HT-29 (cell line): ENCODE measurements at places on chromosomes 13 and 19. TPM values are rescaled to one million over a fixed set of nuclear protein-coding genes. Genes with fewer than 3 reads are reported as not detected.

- peak; percentile 58 for DNase-seq
These were observed at the start of gene CCDC106 for GRCh38 chr19:55647732-55648584. Gene CCDC106, plus strand, starts transcription at chr19:55648212. Its CDS starts 835 bp downstream, at chr19:55649047.

DNA sequence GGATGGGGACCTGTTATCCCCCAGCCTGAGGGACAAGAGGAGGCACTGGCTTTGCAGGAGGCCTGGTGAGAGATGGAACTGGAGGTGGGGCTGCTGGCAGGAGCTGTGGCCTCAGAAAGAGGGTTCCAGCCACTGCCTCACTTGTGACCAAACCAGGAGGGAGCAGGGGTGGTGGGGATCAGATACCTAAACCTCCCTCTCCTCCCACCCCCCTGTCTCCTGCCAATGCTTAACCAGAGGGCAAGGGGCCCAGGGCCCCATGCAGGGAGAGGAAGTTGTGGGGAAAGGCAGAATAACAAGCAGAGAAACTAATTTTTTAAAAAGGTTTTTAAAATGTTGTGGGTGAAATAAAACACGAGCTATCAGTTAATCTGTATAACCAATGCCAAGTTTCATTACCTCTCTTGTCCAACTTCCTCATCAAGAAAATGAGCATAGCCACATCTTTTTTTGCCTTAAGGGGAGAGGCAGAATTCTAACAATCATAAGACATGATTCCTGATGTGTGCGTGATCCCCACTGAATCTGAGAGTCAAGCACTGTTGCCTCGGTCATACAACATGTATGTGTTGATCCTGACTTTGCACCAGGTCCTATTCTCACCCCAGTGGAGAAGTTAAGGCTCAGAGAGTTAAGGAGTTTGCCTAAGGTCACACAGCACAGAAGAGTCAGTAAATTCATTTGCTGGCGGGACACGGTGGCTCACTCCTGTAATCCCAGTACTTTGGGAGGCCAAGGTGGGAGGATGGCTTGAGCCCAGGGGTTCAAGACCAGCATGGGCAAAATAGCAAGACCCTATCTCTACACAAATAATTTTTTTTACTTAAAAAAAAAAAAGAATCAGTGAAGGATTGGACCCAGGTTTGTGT, 12.9 kb downstream of the FXYD5 start:
- no peak for DNase-seq

DNA sequence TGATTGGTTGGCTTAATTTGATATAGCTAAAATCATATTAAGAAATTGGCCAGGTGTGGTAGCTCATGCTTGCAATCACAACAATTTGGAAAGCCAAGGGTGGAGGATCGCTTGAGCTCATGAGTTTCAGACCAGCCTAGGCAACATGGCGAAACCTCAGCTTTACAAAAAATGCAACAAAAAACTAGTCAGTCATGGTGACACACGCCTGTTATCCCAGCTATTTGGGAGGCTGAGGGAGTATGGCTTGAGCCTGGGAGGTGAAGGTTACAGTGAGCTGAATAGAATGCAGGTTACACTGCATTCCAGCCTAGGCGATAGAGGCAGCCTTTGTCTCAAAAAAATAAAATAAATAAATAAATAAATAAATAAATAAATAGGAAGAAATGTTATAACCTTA, 1579.6 kb upstream of the SLC10A2 start:
- no peak for DNase-seq

DNA sequence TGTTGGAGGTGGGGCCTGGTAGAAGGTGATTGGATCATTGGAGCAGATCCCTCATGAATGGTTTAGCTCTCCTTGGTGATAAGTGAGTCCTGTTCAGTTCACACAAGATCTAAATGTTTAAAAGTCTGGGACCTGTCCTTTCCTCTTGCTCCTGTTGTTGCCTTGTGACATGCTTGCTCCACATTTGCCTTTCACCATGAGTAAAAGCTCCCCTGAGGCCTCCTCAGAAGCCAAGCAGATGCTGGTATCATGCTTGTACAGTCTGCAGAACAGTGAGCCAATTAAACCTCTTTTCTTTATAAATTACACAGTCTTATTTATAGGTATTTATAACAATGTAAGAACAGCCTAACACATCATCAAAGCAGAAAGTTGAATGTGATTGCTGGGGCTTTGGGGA, 24.2 kb upstream of the RFC3 start:
- no peak for DNase-seq

DNA sequence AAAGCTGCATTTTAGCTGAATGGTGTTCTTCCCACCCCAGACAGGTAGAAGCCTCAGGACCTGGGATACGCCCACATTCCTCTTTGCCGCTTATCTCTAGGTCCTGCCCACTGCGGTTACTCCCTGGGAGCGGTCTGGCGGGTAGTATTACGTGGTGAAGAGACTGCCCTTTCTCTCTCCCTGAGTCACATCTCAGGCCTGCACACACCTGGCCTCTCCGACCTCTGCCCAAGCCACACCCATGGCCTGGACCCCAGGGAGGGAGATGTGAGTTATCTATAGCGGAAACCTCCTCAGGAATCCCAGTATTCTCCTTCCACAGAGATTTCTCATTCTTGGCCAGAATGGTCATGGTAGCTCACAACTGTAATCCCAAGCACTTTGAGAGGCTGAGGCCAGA, 17.3 kb downstream of the RHPN2 start:
- peak; percentile 99 for DNase-seq

DNA sequence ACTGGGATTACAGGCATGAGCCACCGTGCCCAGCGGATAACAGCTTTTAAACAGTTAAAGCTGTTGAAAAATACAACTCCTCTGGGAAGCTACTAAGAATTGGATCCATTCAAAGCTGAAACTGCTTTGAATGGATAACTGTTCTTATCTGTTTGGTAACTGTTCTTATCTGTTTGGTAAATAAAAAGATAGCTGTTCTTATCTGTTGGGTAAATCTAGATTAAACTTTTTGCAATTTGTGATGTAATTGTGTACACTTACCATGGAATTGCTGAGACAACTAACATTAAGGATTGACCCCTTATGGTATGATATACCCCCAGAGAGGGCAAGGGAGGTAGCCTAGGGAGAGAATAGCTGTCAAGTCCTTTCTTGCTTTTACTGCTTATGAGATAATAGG, 27.9 kb upstream of the SPART start:
- DNase-seq = no peak

- no peak for DNase-seq
These were observed 38.4 kb upstream of the TNFAIP8L1 start for GRCh38 chr19:4600893-4601292.

DNA sequence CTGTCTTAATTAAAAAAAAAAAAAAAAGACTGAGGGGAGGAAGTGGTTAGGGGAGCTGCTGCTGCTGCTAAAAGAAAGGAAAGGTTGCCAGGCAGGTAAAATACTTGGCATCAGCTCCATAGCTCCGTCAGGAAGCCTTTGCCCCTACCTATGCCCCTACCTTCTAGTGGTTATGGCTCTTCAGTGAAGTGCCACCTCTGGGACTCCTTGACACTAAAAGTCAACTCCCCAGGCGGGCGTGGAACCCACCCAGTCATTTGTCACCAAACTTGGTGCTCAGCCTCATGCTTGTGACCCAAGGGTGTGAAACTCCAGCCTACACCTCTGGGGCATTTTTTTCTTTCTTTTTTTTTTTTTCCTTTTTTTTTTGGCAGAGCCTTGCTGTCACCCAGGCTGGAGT, 4.9 kb upstream of the NECTIN2 start:
- DNase-seq = no peak

GRCh38 chr13:66617786-66618185, 612.4 kb downstream of the PCDH9 start:
- DNase-seq = no peak

DNA sequence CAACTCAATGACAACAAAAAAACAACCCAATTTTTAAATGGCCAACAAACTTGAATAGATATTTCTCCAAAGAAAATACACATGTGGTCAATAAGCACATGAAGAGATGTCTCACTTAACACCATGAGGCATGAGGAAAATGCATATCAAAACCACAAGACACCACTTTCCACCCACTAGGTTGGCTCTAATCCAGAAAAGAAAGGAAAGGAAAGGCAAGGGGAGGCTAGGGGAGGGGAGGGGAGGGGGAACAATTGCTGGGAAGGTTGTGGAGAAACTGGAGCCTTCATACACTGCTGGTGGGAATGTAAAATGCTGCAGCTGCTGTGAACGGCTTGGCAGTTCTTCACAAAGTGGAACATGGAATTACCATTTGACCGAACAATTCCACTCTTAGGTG, 854.3 kb downstream of the UQCRFS1 start:
- no peak for DNase-seq

- peak; percentile 38 for DNase-seq
These were observed 22.9 kb downstream of the TLE2 start for GRCh38 chr19:3006075-3006767.

GRCh38 chr19:7961920-7962626, 18.6 kb upstream of the TIMM44 start:
- DNase-seq = no peak

DNA sequence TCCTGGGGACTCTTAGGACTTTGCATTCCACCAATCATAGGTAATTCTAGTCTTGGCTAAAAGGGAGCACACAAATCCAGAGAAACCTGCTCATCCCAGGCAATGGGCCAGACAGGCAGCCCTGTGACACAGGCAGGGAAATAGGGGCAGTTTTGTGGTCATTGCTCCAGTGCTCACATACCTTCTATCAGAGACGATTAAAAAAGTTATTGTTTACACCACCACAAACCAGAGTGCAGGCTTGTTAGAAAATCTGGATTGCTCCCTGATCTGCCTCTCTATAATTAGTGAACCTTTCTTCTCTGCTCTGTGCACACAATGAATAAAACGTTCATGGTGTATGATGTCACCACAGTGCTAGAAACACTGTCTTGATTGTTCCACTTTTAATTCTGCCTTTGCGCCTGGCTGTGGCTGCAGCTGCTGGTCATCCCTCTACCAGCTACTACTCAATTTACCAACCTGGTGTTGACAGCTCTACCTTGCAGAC, 121.6 kb upstream of the SPATA13 start:
- DNase-seq = no peak

- DNase-seq = peak; percentile 93
These were observed 11.8 kb upstream of the CCNA1 start for GRCh38 chr13:36420437-36420891.

DNA sequence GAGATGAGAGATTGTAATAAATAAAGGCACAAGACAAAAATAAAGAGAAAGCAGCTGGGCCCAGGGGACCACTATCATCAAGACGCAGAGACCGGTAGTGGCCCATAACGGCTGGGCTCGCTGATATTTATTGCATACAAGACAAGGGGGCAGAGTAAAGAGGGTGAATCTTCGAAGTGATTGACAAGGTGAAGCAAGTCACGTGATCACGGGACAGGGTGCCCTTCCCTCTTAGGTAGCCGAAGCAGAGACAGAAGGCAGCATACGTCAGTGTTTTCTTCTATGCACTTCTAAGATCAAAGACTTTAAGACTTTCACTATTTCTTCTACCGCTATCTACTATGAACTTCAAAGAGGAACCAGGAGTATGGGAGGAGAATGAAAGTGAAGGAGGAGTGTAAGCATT, 4.6 kb upstream of the PRKCG start:
- peak; percentile 73 for DNase-seq

DNA sequence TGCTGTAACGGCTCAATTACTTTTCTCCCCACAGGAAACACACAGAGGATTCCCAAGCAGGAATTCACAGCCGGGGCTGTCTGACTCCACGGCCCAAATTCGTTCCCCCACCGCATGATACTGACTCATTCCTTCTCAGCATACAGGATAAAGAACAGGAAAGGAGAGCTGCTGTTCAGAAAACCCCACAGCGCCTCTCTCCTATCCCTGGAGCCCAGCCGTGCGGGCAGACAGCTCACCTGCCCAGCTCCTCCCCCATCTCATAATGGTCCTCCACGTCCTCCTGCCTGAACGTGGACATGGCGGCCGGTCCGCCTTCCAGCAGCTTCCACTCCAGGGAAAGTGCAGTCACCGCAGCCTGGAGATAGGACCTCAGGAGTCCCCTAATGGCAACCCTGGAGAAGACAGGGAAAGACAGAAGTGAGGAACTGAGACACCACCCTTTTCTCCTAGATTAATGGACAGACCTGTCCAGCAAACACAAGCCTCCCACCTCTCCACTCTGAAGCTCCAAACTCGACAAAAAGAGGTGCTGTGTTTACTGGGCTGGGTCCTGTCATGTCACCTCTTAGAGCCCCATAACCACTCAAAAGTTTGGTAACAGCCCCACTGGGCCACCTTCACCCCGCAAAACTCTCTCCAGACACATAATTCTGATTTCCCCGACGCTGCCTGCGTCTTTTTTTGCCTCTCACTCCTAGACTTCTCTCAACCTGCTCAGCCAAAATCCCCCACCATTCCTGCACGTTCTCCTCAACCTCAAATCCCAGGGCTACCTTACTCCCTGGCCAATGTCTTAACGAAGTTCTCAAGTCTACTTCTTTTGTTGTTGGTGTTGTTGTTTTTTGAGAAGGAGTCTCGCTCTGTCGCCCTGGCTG, 1.2 kb downstream of the DAPK3 start:
- peak; percentile 37 for DNase-seq

- DNase-seq = peak; percentile 60
These were observed at the start of gene SAMD1 for GRCh38 chr19:14090509-14091080. Gene SAMD1, minus strand, starts transcription at chr19:14090751.

- no peak for DNase-seq
These were observed 114.8 kb upstream of the TDRD3 start for GRCh38 chr13:60282186-60282585.

- no peak for DNase-seq
These were observed 11.4 kb downstream of the SBNO2 start for GRCh38 chr19:1162404-1163282.

GRCh38 chr13:98476538-98476966, 100.4 kb downstream of the STK24 start:
- peak; percentile 82 for DNase-seq

DNA sequence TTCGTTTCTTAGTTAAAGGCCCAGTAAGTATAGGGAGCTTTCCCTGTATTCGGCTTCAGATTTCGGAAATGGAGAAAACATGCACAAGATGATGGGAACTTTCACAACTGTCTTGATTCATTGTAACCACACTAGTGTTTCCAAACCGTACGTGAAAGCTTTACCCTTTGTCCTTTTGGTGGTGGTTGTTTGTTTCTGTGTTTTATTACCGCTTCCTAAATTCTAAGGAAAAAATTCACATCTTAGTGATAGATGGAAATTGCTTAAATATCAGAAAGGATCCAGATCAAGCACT, 504 bp upstream of the VWA8 start:
- no peak for DNase-seq

The ADGRE2 gene
- not detected in 2 replicates for total RNA-seq

The ATP8A2 gene
- total RNA-seq = not detected in 2 replicates

The PDS5B gene
- total RNA-seq = 20.3 and 21.0 TPM in 2 replicates

The CGB5 gene
- not detected in 2 replicates for total RNA-seq

The ZNF625 gene
- not detected in 2 replicates for total RNA-seq

The ZNF558 gene
- total RNA-seq = 9.4 and 14.8 TPM in 2 replicates

The GPALPP1 gene
- total RNA-seq = 28.2 and 33.1 TPM in 2 replicates

The CLEC11A gene
- total RNA-seq = 3.5 and 4.0 TPM in 2 replicates

The TMEM86B gene
- total RNA-seq = 9.9 and 10.6 TPM in 2 replicates

The C13orf42 gene
- not detected in 2 replicates for total RNA-seq
